NCI-H2081 (cell line): ENCODE measurements at places on chromosomes 6 and 20.

DNA sequence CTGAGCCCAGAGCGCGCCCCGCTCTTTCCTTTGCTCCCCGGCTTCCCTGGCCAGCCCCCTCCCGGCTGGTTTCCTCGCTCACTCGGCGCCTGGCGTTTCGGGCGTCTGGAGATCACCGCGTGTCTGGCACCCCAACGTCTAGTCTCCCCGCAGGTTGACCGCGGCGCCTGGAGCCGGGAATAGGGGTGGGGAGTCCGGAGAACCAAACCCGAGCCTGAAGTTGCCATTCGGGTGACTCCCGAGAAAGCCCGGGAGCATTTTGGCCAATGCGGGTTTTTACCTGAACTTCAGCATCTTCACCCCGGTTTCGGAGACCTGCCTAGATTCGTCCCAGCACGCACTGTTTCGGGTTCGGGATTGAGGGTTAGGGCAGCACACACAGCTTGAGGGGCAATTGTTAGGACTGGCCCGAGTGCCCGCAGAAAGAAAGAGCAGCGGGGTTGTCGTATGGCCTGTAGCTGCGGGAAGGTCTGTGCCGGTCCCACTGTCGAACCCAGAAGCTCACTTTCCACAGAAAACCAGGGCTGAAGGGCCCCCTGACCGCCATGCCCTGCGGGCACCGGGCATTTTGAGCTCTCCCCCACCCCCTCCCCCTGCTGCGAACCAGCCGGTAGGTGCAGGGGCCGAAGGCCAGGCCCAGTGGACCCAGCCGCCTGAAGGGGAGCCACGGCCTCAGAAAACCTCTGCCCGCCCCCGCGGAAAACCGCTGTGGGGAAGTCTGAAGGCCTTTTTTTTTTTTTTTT, 2.1 kb downstream of the FOXP4 start:
- no peak for DNase-seq

DNA sequence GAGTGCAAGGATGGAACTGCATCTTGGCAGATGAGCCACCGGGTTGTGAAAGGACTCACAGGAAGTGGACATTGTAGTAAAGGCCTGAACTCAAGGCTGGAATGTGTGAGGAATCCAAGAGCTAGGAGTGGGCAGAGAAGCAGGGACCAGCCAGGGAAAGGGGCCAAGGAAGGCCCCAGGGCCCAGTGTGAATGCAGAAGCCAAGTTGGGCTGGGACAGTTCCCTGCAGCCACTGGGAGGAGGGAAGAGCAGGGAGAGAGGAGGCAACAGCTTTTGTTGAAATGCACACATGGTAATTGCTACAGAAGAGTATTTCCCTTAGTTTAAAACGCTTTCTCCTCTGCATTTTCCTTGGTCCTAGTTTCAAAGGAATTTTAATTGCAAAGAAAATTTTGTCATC, 34.6 kb downstream of the CDH22 start:
- no peak for DNase-seq

DNA sequence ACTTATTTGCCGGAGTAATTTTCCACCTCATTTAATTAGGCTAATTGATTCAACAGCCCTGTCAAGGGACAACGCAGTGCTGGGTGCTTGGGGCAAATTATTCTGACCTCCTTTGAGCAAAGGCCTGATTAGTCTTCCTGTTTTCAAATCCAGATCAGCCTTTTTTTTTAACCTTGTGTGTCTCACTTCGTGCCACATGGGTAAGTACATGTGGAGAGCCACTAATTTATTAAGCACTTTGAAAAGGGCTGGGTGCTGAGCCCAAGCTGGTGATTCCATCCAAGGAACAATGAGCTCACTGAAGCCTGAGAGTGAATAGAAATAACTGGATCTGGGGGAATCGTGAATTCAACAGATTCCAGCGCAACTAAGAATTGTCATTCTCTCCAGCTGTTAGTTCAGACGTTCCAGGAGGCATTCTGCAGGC, 229.3 kb downstream of the CLIC5 start:
- peak; percentile 94 for DNase-seq

DNA sequence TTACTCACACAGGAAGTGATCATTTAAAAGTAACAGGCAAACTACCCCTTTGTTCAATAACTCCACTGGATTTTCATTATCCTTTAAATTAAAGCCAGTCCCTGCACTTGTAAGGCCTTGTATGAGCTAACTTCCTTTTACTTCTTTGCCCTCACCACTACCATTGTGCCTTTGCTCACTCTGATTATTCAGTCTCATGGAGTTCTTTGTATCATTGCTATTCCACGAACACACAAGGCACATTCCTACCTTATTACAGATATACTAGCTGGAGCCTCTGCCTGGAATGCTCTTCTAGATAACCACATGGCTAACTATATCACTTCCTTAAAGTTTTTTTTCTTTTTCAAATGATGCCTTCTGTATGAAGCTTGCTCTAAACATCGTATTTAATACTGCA, 748.6 kb upstream of the HS3ST5 start:
- DNase-seq, result no peak

- DNase-seq, result peak; percentile 60
Measured at GRCh38 chr20:10793766-10794165, 120.0 kb upstream of the JAG1 start.

DNA sequence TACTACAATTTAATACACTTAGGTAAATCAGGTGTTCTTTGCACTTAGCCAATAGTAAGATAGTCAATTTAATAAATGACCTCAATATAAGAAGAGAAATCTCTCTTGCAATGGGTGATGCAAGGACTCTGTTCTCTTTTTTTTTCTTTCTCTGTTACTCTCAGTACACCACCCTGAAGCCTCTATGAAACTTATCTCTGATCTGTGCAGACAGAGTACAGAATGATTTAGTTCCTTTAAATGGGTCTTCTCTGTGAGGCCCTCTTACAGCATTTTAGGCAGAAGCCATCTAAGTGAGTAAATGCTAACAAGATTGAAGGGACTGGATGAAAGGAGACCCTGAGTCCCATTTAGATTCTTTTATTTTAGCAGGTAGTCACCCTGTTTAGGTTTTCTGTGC, 312.8 kb downstream of the RFPL4B start:
- DNase-seq, result no peak

DNA sequence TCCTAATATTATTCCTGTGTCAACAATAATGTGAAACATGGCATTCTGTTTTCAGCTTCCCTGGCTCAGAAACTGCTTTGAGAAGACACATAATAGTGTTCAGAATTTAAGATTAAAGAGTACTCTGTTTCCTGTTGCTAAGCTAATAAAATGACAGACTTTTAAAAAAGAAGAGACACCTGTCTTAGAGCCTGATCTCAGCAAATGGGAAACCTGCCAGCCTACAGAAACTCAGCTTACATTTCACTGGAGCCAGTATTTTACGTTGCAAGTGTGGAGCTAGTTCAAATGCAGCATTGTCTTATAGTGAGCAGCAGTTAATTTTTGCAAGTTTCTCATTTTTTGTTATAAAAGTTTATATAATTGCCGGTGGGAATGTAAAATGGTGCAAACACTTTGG, 28.8 kb downstream of the KIZ start:
- no peak for DNase-seq

DNA sequence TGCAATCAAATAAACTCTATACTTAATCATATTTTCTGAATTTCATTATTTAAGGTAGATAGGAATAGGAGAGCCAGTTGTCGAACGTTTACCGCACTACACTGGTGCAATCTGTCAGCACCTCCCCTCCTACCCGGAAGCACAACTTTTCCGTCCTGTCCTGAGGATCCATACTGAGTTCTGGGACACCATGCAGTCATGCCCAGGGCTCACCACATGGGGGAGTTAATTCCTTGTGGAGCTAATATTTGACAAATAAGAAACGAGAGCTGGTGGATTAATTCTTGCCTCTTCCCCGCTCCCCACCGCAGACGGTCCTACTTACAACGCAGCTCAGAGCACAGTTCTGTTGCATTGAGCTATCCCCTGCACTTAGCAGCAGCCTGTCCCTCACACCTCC, 107.7 kb upstream of the RALGAPA2 start:
- peak; percentile 7 for DNase-seq

GRCh38 chr6:80287607-80288006, 181.1 kb downstream of the BCKDHB start:
- DNase-seq, result no peak

GRCh38 chr6:143747347-143747842, 69.6 kb downstream of the PHACTR2 start:
- DNase-seq, result no peak

- DNase-seq, result no peak
Measured at GRCh38 chr20:34600892-34601653, 42.6 kb downstream of the MAP1LC3A start.

GRCh38 chr6:7730784-7731227, 4.9 kb downstream of the BMP6 start:
- no peak for DNase-seq

DNA sequence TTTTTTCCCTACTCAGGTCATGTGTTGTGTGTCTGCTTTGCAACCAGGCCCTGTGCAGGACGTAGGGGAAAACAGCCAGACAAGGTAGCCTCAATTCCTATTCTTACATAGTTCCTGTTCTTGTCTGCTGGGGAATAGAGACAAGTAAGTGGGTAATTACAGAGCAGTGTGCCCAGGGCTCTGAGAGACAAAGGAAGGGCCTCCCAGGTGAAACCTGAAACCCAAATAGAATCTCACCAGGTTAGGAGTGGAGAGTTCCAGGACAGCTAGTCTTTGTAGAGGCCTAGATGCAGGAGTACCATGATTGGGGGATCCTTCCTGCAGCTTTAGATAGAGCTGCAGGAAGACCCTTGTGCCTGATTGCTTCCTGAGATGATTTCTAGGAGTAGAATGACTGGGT, 48.4 kb downstream of the DHX35 start:
- DNase-seq, result no peak

DNA sequence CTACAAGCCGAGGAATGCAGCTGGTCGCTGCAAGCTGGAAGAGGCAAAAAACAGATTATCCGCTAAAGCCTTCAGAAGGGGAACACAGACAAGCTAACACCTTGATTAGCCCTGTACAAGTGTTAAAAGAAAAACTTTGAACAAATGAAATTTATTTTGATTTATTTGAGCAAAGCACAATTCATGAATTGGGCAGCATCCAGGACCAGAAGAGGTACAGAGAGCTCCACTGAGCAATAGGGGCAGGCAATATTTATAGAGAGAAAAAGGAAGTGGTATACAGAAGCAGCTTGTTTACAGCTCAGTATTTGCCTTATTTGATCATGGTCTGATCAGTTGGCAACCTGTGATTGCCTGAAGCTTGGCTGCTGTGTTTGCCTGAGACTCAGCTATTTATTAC, 17.6 kb downstream of the HLA-DOB start:
- no peak for DNase-seq

- DNase-seq, result no peak
Measured at GRCh38 chr6:40923326-40923725, 115.7 kb downstream of the UNC5CL start.

DNA sequence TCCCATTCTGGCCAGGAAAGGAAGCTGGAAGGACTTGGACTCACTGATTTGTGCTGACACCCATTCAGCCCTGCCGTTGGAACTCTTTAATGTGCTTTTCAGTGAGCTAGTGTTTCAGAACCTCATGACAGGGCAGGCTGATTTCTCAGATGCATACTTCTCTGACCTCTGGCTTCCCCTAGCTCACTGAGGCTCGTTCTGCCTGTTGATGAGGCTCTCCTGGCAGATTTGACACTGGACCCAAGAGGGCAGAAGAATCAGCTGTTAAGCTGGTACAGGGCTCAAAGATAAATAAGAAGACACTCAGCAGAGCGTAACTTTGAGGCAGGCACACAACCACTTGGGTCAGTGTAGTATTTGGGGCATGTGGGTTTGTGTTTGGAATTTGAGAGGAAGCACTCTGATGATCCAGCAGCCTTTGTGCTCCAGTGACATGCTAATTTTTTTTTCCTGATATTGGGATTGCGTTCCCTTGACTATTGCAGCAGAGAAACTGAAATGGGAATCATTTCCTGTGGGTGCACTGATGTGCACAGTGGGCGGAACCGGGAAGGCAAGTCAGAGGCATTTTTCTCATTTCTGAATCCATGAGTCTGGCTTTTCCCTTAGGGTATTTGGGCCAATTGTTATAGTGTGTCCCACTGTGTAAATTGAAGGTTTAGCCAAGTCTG, 80.2 kb downstream of the CARMIL1 start:
- DNase-seq, result peak; percentile 52

- peak; percentile 57 for DNase-seq
Measured at GRCh38 chr20:13995841-13996240, 525 bp downstream of the MACROD2 start.

- no peak for DNase-seq
Measured at GRCh38 chr6:43786664-43787329, 16.8 kb downstream of the VEGFA start.

DNA sequence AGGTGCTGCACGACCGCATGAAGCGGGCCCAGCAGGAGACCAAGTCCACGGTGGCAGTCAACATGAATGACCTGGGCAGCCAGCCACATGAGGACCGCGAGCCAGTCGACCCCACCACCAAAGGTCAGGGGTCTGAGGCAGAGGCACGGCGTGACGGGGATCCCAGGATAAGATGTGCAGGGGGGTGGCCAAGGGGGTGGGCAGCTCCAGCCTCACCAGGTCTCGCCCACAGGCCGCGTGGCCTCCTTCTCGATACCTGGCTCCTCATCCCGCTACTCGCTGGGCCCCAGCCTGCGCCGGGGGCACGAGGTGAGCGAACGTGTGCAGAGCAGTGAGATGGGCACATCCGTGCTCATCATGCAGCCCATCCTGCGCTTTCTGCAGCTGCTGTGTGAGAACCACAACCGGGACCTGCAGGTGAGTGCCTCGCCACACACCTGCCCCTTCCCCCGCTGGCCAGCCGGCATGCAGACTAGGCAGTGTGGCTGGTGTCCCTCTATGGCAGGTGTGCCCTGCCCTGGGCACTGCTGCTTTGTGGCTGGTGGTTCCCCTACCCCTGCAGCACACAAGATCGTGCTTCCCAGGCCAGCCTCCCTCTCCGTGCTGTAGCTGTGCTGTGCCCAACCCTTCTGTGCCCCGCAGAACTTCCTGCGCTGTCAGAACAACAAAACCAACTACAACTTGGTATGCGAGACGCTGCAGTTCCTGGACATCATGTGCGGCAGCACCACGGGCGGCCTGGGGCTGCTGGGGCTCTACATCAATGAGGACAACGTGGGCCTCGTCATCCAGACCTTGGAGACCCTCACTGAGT, 25.9 kb downstream of the UQCC2 start:
- DNase-seq, result no peak

DNA sequence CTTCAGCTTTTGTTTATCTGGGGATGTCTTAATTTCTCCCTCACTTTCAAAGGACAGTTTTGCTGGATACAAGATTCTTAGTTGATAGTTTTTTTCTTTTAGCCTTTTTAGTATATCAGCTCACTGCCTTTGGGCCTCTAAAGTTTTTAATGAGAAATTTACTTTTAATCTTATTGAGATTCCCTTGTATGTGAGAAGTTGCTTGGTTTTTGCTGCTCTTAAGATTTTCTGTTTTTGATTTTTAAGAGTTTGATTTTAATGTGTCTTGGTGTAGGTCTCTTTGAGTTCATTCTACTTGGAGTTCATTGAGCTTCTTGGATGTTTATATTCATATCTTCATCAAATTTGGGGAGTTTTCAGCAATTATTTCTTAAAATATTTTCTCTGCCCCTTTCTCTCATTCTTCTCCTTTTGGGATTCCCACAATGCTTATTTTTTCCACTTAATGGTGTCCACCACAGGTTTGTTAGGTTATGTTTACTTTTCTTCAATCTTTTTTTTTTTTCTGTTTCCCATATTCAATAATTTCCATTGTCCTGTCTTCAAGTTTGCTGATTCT, 19.6 kb upstream of the TGM6 start:
- no peak for DNase-seq
